ENCODE measurements at places on chromosomes 13 and 19.

DNA sequence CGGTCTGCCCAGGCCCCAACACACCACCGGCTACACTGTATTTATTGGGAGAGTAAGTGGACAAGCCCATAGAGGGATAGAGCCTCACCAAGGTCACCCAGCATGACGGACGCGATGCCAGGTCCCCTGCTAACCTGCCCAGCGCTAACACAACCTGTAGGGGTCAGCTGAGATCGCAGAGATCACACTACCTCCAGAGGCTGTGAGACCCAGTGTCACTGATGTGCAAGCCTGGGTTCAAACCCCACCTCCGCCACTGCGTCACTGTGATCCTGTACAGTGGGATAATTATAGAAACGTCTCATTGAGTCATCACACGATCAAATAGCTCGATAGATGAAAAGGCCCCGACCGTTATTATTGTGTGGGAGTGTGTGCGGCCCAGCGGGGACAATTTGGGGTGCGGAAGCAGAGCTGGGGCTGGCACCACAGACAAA, 10.6 kb upstream of the TLE2 start:
- no peak for DNase-seq

GRCh38 chr13:52847322-52847681, 1.1 kb downstream of the PCDH8 start:
- DNase-seq, result no peak

DNA sequence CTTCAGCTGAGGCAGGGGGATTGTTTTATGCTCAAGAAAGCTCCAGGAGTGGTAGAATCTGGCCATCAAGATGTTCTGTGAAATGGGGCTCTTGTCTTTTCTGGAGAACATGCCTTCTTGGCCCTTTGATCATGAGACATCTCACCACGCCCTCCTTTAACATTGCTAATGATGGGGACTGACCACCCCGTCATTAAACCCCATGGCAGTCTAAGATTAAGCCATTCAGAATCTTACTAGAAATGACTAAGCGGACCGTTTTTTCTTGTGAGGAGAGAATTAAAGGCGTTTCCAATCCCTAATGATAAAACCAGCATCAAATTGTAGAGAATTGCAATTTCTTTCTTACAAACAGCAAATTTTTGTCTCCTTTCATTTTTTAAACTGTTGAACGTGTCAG, 89.4 kb downstream of the COL4A2 start:
- no peak for DNase-seq

DNA sequence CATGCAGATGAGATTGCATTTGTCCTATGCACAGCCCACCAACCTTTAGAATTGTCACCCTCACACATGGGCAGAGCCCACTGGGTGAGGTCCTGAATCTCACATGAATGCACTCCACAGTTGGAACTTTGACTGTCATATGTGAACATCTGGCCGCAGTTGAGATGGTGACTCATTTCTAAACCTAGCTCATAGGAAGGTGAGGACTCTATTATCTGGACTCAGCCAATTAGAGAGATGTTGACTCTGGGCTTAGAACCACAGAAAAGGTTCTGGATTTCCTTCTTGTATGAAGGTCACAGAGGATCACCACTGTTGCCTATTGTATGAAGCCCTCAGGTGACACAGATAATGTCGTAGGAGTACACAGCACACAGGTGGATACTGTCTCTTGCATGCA, 25.6 kb upstream of the ZNF681 start:
- no peak for DNase-seq

- DNase-seq, result no peak
Measured at GRCh38 chr13:64529874-64530485, 2700.2 kb downstream of the PCDH9 start.

DNA sequence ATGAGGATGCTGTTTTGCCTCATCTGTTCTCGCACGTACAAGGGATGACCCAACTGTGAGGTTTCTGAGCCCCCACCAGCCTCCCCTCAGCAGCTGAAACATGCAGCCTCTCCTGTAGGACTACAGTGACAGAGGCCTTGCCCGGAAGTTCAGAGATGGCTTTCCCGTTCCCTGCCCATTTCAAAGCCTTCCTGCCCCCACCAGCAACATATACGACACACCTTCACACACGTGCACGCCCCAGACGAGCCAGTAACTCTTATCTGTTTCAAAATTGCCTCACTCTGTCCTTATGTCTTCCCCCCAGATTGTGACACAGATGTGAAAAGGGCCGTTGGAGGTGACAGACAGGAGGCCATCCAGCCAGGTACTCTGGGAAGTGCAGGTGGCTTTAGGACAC, 95.8 kb downstream of the RAB20 start:
- no peak for DNase-seq

GRCh38 chr19:35292421-35293362, 731 bp downstream of the MAG start:
- no peak for DNase-seq

DNA sequence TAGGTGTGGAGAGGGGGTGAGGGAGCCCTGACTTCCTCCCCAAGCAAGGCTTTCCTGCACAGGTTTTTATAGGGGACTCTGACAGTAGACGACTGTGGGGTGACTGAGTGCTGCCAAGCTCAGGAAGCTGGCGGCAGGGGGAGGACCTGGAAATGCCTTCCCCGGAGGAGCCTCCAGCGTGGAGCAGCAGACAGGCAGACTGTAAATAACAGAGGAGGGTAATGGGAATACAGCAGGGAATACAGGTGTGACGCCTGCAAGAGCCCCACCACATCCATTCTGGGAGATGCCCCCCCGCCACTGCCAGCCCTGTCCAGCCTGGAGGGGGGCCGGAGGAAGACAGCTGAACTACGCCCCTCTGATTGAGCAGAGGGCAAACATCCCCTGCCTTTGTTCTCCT, 190.4 kb downstream of the UQCRFS1 start:
- DNase-seq, result no peak

- DNase-seq, result no peak
Measured at GRCh38 chr13:59721926-59722910, 441.5 kb downstream of the DIAPH3 start.

- no peak for DNase-seq
Measured at GRCh38 chr19:1591421-1592023, 1.1 kb downstream of the MBD3 start.

- no peak for DNase-seq
Measured at GRCh38 chr13:75579529-75579928, 29.9 kb downstream of the UCHL3 start.

DNA sequence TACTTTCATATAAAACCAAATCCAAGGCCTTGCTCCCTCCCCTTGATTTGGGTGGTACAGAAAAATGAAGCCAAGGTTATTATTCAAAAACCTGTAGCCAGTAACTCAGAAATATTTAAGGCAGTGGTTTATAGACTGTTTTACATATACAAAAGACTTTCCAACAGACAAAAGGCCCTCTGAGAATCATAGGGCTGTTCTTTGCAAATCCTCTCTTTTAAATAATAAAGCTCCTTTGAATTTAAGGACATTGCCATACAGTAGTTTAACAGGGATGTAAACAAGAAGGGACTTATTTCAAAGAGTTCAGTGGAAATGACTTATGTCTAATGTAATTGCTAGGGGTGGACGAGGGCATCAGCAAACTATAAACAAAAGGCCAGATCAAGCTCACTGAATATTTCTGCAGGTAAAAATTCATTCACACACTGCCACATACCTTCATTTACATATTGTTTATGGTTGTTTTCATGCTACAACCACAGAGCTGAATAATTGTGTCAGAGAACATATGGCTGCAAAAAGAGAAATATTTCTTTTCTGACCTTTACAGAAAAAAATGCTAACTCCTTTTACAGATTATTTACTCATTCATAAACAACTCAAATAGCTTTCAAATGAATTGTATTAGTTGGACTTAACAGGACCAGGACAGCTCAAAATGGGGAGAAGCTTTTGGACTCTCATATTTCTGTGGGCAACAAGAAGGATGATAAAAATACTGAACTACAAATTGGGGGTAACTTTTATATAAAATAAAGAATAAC, 665.6 kb downstream of the SLITRK1 start:
- DNase-seq, result no peak
